ENCODE measurements at places on chromosomes 12 and 14. TPM values are rescaled to one million over a fixed set of nuclear protein-coding genes. Genes with fewer than 3 reads are reported as not detected.

Gene NID2
- total RNA-seq: 0.13 TPM

GRCh38 chr12:131100031-131100674 is 146.4 kb downstream of the ADGRD1 start:
- ATAC-seq: no peak

DNA sequence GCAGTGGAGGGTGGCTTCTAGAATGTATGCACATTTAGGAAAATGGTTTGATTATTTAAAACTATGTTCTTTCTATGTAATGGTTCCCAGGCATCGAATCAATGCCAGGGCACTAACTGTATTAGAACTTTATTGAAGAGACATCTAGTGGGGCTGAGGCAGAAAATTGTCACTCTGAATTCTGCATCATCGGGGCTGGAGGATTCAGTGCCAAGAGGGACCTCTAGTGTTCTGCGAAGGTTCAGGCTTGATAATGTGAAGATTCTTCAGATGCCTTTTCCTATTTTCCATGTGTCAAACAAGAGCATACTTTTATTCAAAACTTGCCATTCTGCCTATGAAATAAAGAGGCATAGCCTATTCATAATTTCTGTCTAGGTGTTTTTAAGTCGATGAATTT is 146.3 kb downstream of the CAND1 start:
- no peak for ATAC-seq

DNA sequence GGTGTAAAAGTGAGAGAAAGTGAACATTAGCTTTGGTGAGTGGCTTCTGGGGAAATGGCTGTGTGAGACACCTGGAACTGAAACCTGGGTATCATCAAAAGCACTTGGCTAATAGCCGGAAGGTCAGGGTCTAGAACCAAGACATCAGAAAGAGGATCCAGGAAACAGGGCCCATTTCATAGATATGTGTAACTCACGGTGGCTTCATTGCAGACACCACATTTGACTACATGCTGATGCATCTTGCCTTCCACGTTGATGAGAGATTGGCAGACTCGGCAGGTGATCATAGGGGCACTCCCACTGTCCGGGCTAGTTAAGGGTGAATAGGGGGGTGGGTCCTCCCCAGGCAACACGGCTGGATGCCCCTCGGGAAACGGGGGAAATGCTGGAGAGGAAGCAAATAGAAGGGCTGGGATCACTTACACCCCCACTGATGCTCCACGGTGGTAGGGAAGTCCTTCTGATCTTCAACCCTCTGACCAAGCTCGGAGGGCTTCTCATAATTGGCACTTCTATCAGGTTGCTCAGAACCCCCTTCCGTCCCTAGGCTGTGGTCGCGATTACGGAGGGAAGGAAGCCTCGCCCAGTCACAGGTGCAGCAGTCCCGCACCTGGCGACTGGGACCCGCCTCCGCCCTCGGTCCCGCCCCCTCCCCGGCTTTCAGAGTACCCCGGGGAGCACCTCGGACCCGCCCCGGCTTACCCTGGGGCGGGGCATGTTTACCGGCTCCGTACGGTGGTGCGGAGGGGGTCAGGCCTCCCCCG is 593 bp downstream of the PIP4P1 start:
- no peak for ATAC-seq

GRCh38 chr12:11684393-11684792 is 34.9 kb downstream of the ETV6 start:
- ATAC-seq: no peak

DNA sequence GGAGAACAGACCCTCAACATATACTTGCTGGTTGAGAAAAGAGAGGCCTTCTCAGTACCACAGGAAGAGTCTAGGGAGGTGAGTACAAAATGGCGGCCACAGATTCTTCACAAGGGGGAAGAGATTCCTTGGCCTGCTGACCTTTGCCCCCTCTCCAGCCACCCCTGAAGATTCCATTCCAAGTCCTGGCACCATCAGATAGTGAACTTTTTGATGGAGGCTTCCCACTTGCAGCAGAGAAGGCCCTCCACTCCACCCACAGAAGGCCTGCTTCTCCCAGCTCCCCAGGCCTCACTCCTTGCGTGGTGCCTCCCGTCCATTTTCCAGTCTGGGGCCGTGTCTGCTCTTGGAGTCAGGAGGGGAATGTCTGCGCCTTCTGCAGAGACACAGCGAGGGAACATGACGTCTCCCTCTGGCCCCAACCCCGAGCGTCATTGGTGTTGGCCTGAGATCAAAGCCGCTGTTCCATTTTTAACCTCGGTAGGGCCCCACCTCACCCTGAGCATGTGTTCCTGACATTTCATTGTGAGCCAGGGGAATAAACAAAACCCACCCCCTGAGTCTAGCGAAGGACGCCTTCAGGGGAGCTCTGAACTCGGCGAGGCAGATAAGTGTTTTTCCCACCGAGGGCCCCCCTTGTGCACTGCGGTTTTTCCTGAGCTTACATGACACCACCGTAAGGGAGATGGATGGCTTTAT is 268.7 kb upstream of the TBX3 start:
- no peak for ATAC-seq

Data from activated T-helper 17 cell treated with anti-CD3 and anti-CD28 coated beads, Interleukin-2, amount 50 U/mL, for 72 hours (primary cell).